ENCODE measurements at places on chromosomes 1 and 21.

DNA sequence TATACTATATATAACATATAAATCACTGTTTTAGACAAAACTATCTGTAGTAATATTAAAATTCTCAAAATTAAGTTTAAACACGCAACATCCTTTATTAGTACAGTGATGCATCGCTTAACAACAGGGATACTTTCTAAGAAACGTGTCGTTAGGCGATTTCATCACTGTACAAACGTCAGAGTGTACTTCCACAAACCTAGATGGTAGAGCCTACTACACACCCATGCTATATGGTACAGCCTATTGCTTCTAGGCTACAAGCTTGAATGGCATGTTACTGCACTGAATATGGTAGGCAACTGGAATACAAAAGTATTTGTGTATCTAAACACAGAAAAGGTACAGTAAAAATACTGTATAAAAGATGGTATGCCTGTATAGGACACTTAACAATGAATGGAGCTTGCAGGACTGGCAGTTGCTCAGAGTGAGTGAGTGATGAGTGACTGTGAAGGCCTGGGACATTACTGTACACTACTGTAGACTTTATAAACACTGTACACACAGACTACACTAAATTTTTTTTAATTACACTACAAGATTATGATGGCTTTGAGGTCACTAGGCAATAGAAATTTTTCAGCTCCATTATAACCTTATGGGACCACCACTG, 10.5 kb downstream of the FOXJ3 start:
- no peak for DNase-seq

DNA sequence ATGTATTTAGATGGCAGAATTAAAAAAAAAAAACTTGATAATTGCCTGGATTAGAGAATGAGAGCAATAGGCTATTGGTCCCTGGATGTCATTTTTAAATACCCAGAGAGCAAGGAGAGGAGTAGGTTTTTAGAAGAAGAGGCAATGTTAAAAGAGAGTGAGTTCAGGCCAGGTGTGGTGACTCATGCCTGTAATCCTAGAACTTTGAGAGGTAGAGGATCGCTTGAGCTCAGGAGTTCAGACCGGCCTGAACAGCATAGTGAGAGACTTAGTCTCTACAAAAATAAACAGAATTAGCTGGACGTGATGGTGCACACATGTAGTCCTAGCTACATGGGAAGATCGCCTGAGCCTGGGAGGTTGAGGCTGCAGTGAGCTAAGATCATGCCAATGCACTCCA, 15.9 kb upstream of the MUTYH start:
- DNase-seq = no peak

DNA sequence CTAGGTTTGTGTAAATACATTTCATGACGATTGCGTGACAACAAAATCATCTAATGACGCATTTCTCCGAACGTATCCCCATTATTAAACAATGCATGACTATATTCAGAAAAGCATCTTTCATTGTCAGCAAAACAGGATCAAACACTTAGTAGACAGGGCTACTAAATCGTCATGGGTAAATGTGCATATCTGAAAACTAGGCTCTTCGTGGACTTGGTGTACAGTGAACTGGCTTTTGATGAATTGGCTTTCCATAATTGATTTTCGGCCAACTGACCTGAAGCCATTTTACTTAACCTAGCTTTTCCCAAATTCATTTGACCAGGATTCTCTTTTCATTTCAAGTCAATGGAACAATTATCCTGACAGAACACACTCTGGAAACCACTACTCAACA, 665.0 kb downstream of the SMYD3 start:
- no peak for DNase-seq

GRCh38 chr1:198187973-198188588, 31.3 kb downstream of the NEK7 start:
- DNase-seq = no peak

DNA sequence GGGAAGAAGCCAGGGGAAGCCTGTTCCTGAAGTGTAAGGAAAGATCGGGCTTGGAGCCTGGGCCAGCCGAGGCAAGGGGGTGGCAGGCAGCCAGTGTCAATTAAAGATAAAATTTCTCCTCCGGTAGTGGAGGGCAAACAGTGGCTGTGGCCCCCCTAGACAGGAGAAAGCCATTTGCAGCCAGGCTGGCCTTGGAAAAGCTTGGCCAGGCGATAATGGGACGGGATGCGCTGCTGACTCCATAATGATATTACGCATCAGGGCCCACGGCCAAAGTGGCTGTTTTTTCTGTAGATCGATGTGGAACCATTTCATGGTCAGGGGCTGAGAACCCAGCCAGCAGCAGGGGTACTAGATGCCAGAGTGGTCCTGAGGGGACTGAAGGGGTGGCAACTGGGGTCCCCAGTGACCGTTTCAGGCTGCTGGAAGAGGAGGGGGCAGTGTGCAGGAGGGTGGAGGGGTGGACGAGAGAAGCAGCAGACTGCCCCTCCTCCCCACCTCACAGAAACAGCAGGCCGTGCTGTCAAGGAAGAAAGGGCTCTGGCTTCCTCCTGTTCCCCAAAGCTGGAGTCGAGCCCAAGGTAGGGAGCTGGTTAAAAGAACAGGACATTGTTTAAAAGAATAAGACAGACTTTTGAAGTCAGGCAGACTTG, 25.2 kb downstream of the KCNC4 start:
- no peak for DNase-seq

- DNase-seq = no peak
Observed at GRCh38 chr1:117812869-117813511, 116.4 kb downstream of the GDAP2 start.

DNA sequence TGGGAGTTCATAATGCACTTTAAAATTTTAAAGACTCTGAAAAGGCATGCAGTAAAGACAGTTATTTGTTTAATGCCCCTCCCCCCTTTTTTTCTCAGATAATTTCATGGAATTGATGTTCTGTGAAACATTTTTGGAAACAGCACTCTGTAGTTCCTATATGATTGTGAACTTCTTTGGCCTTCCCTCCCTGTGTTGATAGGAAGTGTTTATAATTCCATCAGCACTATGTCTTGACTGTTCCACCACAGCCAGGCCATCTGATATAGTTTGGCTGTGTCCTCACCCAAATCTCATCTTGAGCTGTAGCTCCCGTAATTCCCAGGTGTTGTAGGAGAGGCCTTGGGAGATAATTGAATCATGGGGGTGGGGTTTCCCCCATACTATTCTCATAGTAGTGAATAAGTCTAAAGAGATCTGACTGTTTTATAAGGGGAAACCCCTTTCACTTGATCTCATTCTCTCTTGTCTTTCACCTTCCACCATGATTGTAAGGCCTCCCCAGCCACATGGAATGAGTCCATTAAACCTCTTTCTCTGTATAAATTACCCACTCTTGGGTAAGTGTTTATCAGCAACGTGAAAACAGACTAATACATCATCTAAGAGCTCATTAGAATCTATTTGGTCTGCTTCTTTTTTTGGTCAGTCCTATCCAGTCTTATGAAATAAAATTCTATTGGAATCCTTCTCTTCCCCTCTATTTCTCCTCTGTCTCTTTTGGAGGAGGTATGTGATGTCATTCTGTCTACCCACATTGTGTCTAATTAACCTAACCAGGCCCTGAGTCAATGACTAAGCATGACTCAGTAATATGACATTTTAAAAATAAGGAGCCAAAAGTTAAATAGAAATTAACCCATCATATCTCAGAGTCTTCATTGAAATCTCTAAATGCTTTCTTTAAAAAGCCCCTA, 8.9 kb downstream of the CCDC185 start:
- no peak for DNase-seq

GRCh38 chr1:215119719-215120365, 37.3 kb downstream of the KCNK2 start:
- DNase-seq = no peak

- no peak for DNase-seq
Observed at GRCh38 chr1:52928015-52928404, 934 bp downstream of the SCP2 start.

DNA sequence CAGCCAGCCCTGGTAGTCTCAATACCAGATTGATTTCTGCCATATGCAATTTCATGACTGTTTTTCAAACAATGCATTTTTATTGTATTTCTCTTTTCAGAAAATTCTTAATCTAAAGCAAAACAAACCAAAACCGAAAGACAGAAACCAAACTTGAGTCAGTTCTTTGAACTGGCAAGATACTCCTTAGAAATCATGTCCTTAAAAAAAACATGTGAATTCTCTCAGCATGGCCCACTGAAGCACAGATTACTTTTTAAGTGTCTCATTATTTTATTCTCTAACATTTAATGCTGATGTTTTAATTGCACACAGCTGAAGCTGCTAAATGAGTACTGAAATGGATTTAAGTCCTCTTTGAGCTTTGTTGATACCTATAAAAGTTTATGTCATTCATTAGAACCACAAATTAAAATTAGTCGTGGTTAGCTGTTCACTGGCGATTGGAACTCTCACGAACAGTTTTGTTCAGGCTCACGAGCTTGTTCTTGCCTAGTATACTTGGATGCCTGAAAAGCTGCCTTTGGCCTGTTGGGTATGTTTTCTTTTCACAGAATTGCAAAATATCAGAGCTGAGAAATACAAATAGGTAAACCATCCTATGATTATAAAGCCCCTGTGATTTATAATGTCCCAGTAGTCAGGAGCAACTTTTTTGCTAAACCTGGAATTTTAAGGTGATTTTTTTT, 87.5 kb downstream of the CAMTA1 start:
- DNase-seq = no peak

DNA sequence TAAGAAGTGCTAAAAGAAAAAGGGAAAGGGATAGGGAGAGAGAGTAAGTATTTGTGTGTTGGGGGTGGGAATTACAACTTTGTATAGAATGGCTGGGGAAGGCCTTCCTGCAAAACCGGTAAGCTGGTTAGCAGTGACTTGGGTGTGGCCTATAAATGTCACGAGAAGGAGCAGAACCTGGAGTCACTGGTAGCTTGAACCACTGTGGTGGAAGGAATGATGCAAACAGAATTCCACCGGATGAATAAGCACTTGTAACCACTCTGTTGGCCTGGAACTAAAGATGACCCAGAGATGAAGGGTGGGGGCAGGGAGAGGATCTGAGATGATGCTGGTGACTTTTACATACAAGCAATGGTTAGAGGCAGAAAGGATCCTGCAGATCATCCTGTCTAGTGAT, 8.9 kb downstream of the XKR8 start:
- DNase-seq = no peak

All from NCI-H1436 (cell line).